ENCODE measurements at places on chromosomes 2 and 18. TPM values are rescaled to one million over a fixed set of nuclear protein-coding genes. Genes with fewer than 3 reads are reported as not detected.
A peak's percentile ranks its signal among the peaks of the same experiment; 100 is the strongest.

TMEM200C gene
- under 0.01 TPM for total RNA-seq

- no peak for DNase-seq
- H3K4me1 ChIP-seq = peaks cover 7% of the 10 kb centered on the region
- H3K27ac ChIP-seq = peak overlapping the region; percentile 41
- H3K27me3 ChIP-seq = no peaks in the 10 kb centered on the region
Observed at GRCh38 chr2:225771701-225772100, 372.2 kb downstream of the NYAP2 start.

DNA sequence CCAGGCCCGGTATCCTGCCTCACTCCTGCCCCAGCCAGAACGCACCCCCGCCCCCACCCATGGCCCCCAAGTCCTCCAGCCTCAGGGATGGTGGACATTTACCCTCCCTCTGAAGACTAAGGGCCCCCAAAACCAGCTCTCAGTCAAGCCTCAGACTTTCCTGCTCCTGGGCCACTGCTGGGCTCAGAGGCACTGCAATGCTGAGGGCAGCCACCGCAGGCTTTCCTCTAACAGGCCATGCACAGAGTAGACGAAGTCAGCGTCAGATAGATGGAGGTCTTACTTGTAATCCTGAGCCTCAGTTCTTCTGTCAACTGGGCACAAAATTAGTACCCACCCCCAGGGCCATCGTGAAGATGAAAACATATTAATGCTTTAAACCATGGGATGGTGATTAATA, 92.6 kb downstream of the TTC32 start:
- H3K4me1 ChIP-seq = peaks cover 11% of the 10 kb centered on the region
- H3K4me3 ChIP-seq = no peak overlapping the region
- H3K27ac ChIP-seq = no peak overlapping the region
- no peak for DNase-seq
- no peaks in the 10 kb centered on the region for H3K27me3 ChIP-seq

GRCh38 chr2:78586316-78586715, 439.2 kb upstream of the REG3G start:
- no peak overlapping the region for H3K27ac ChIP-seq
- no peak overlapping the region for H3K4me3 ChIP-seq
- H3K4me1 ChIP-seq = no peaks in the 10 kb centered on the region
- no peaks in the 10 kb centered on the region for H3K36me3 ChIP-seq
- no peaks in the 10 kb centered on the region for H3K27me3 ChIP-seq

DNA sequence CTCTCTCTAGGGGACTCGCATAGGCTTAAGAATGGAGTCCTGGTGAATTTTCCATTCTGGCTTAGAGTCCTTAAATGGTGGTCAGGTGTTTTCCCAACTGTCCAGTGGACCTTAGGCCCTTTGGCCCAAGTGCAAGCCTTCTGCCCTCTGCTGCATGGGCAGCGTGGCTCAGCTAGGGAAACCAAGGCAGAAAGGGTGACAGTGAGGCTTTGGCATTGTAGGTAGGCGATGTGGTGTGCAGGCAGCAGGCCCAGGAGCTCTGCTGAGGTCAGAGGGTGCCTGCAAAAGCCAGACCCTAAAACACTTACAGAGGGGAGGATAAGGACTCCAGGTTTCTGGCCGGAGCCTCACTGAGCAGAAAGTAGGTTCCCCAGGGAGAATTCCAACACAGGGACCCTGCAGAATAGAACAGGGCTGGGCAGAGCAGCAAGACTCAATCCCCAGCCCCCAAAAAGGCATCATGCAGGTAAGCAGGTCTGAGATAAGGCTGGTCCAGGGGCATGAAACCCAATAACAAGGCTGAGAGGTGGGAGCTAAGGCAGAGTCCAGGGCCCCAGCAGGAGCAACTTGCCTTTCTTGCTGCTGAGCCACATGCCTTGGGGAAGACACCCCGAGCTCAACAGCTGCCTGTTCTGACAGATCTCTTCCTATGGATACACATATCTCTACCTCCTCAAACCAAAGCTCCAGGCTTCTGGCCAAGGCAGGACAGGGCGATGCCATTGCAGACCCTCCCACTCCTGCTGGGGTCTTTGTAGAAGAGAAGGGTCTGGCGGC, 199.7 kb downstream of the TNS1 start:
- peaks cover 94% of the 10 kb centered on the region for H3K36me3 ChIP-seq
- H3K4me1 ChIP-seq = peaks cover 80% of the 10 kb centered on the region
- H3K27me3 ChIP-seq = no peaks in the 10 kb centered on the region
- no peak overlapping the region for H3K4me3 ChIP-seq

GRCh38 chr2:37457401-37457901, 113.0 kb downstream of the QPCT start:
- H3K4me1 ChIP-seq = no peaks in the 10 kb centered on the region
- no peaks in the 10 kb centered on the region for H3K36me3 ChIP-seq
- no peak overlapping the region for H3K27ac ChIP-seq
- H3K27me3 ChIP-seq = no peaks in the 10 kb centered on the region
- H3K4me3 ChIP-seq = no peak overlapping the region
- DNase-seq = no peak

OSR1 gene
- total RNA-seq = 16.6 TPM

GRCh38 chr2:239093952-239094351, 246.1 kb downstream of the TWIST2 start:
- no peak overlapping the region for H3K4me3 ChIP-seq
- H3K36me3 ChIP-seq = peaks cover 45% of the 10 kb centered on the region
- DNase-seq = no peak
- H3K27me3 ChIP-seq = no peaks in the 10 kb centered on the region

IL18R1 gene
- total RNA-seq = 5.2 TPM

PLGLB1 gene
- total RNA-seq = not detected

GRCh38 chr2:30883184-30883583, 75.9 kb upstream of the CAPN13 start:
- DNase-seq = no peak
- H3K4me3 ChIP-seq = no peak overlapping the region
- no peak overlapping the region for H3K27ac ChIP-seq
- no peaks in the 10 kb centered on the region for H3K36me3 ChIP-seq
